Stimulated activated CD4-positive, alpha-beta T cell treated with anti-CD3 and anti-CD28 coated beads, Interleukin-2, amount 100 ng/mL, for 24 hours (primary cell): ENCODE measurements at places on chromosomes 6 and 20.

- no peak for DNase-seq
Measured at GRCh38 chr6:121479486-121480098, 44.1 kb downstream of the GJA1 start.

DNA sequence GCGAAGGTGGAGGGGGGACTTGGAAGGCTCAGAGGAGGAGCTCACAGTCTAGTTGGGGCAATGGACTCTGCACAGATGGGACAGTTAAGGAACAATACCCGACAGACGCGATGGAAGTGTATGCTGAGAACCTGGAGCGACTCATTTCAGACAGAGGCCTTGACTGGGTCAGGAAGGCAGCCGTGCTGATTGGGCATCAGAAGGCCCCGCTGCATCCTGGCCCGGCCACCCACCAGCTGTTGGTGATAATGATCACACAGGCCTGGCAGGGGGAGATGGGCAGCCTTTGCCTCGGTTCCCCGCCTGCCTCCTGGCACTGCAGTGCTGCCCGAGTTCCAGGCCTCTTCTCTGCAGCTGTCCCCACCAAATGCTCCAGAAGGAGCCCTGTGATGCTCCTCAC, 62.4 kb downstream of the MDGA1 start:
- no peak for DNase-seq

- no peak for DNase-seq
Measured at GRCh38 chr6:49606721-49607390, 29.8 kb downstream of the RHAG start.

DNA sequence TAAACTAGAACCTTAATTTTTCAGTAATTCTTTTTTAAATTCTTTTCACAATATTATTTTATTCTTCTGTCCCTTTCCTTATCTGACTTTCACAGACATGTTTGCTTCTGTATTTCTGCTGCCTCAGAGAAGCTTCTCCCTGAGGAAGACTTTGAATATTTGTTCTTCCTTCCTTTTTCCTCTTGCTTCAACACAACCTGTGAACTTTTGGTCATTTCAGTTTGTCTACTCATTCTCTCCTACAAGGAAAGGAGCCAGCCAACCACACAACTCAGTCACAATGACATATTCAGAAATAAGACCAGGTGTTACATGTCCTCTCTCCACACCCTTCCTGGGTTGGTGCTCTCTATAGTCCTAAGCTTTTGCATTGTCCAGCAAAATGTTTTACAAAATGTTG, 310.4 kb downstream of the TFAP2B start:
- no peak for DNase-seq
